ENCODE measurements at places on chromosomes 16 and 17.
A peak's percentile ranks its signal among the peaks of the same experiment; 100 is the strongest.

DNA sequence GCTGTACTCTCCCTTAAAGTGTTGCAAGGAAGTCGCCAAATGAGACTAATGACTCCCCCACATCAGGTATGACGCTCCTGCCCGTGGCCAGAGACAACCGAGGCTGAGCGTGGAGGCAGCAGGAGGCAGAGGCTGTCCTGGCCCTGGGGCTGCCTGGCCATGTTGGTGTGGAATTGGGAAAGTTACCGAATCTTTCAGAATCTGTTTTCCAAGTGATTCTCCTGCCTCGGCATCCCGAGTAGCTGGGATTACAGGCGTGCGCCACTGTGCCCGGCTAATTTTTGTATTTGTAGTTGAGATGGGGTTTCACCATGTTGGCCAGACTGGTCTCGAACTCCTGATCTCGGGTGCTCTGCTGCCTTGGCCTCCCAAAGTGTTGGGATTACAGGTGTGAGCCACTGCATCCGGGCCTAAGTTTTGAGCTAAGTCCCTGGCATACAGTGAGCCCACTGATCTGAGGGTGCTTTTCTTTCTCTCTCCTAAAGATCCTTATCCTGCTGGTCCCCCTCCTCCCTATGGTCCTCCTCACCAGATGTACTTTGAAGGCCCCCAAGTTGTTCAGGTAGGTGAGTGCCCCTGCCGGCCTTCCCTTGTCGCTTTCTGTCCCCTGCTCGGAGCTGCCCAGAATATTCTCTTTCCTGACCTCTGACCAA lies 700 bp downstream of the LITAFD start:
- DNase-seq, result no peak

- DNase-seq, result no peak
Observed at GRCh38 chr17:48048384-48049126, 396 bp downstream of the NFE2L1 start.

GRCh38 chr17:62859146-62859545 lies 51.0 kb upstream of the MARCHF10 start:
- DNase-seq, result no peak

GRCh38 chr17:61734466-61734865 lies 128.9 kb downstream of the BRIP1 start:
- DNase-seq, result no peak

GRCh38 chr17:50220811-50221210 lies 19.4 kb upstream of the COL1A1 start:
- no peak for DNase-seq

- no peak for DNase-seq
Observed at GRCh38 chr17:82927661-82928601, 88.1 kb upstream of the ZNF750 start.

- DNase-seq, result no peak
Observed at GRCh38 chr17:33218698-33219601, 74.1 kb downstream of the ASIC2 start.

GRCh38 chr17:80024206-80024972 lies 11.3 kb downstream of the TBC1D16 start:
- DNase-seq, result no peak

GRCh38 chr17:7745748-7746470 lies 28.4 kb downstream of the DNAH2 start:
- DNase-seq, result no peak

DNA sequence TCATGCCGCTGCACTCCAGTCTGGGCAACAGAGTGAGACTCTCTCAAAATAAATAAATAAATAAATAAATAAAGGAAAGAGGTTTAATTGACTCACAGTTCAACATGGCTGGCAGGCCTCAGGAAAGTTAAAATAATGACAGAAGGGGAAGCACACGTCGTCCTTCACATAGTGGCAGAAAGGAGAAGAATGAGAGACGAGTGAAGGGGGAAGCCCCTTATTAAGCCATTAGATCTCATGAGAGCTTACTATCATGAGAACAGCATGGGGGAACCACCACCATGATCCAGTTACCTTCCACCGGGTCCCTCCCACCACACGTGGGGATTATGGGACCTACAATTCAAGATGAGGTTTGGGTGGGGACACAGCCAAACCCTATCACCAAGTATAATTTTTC lies 54.5 kb downstream of the PAFAH1B1 start:
- DNase-seq, result no peak

- no peak for DNase-seq
Observed at GRCh38 chr16:80841231-80841630, 36.8 kb upstream of the CDYL2 start.

- DNase-seq, result peak; percentile 57
Observed at GRCh38 chr17:9021158-9021991, at the start of gene NTN1. Gene NTN1, plus strand, starts transcription at chr17:9021510. Its CDS starts 864 bp downstream, at chr17:9022374.

GRCh38 chr16:2790631-2791030 lies 3.3 kb upstream of the PRSS33 start:
- no peak for DNase-seq

DNA sequence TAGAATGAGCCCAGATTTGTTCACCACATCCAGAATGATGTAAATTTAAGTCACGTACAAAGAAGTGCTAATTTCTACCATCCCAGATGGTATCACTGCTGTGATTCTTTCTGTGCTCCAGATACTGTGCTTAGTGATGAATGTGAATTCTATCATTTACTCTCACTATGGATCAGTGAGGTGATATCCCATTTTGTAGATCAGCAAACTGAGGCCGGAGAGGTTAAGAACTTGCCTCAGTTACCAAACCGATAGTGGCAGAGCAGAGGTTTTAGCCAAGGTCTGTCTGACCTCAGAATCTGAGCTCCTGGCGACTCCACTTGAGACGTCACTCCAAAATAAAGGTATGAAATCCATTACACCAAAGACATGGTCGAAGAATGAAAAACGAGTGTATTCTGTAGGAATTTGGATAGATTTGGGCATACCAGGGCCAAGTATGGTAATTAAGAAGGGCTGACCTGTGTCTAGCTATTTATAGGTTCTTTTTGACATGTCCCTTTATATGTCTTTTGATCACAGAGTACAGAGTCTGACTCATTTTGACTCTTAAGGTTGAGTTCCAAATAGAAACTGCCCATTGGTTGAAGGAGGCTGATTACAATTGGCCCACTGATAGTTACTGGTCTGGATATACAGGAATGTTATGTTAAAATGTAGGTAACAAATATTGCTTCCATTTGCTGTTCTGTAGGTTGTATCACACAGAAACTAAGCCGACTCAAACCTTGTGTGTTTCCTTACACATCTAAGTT lies 10.0 kb downstream of the MAP2K6 start:
- no peak for DNase-seq

DNA sequence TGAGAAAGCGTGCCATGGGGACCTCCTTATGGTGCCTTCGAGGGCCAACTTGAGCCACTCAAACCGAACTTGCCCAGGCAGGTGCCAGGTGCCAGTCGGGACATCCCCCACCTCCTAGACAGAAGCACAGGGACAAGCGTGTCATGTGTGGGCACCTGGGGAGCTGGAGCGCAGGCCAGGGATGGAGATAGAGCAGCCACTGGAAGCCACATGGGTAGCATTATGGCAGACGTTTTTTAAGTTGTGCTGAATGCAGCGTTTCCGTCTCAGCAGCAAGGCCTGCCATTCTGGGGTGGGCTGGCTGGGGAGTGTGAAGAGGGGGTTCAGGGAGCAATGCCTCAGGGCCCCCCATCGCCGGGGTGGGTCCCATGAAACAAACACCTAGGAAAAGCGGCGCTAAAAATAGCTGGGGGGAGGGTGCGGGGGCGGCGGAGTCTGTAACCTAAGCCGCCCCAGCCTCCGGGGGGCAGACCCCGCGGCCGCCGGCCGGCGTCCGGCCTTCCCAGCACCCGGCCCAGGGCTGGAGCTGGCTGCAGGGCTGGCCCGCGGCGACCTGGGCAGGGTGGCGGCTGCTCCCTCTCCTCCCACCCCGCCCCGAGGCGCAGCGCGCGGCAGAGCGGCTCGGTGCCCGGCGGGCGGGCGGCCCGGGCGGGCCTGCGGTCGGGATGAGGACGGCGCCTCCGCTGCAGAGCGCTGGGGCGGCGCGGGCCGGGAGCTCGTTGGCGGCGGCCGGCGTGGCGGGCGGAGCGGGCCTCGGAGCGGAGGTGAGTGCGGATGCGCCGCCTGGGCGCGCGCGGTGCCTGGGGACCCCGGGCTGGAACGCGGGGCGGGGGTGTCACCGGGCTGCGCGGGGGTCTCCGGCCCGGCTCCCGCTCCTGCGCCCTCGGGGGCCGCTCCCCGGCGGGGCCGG lies at the start of gene ZNF469:
Gene ZNF469 (plus strand): TSS at position 469 of the 910 bp plus-strand sequence. CDS start 44,512 bp downstream, outside the sequence.
- no peak for DNase-seq

GRCh38 chr16:89096768-89097391 lies 3.2 kb downstream of the ACSF3 start:
- peak; percentile 30 for DNase-seq

DNA sequence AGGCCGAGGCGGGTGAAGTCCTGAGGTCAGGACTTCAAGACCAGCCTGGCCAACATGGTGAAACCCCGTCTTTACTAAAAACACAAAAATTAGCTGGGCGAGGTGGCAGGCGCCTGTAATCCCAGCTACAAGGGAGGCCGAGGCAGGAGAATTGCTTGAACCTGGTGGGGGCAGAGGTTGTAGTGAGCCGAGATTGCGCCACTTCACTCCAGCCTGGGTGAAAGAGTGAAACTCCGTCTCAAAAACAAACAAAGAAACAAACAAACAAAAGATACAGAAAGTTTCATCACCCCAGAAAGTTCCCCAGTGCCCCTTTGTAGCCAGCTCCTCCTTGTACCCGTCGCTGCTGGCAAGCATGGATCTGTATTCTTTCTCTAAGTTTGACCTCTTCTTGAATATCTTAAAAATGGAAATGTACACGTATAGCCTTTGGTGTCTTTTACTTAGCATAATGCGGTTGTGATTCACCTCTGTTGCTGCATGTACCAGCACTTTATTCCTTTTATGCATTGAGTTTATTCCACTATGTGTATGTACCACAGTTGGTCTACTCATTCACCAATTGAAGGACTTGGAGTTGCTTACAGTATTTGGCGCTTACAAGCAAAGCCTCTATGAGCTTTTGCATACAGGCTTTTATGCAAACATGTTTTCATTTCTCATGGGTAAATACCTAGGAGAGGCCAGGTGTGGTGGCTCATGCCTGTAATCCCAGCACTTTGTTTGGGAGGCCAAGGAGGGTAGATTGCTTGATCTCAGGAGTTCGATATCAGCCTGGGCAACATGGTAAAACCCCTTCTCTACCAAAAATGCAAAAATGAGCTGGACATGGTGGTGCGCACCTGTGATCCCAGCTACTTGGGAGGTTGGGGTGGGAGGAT lies 87.5 kb upstream of the CLEC18A start:
- no peak for DNase-seq
